Thoracic aorta (tissue), 2 donors: ENCODE measurements at places on chromosomes 5 and 9. TPM values are rescaled to one million over a fixed set of nuclear protein-coding genes. Genes with fewer than 3 reads are reported as not detected.

GRCh38 chr5:179332741-179333290, 12.4 kb downstream of the ADAMTS2 start:
- H3K4me3 ChIP-seq, result no peak overlapping the region
- no peaks in the 10 kb centered on the region for H3K27me3 ChIP-seq
- H3K4me1 ChIP-seq, result no peaks in the 10 kb centered on the region
- H3K27ac ChIP-seq, result no peak overlapping the region
- no peaks in the 10 kb centered on the region for H3K36me3 ChIP-seq

- no peak overlapping the region for H3K27ac ChIP-seq
- H3K36me3 ChIP-seq, result no peaks in the 10 kb centered on the region
- peaks cover 10% of the 10 kb centered on the region for H3K4me1 ChIP-seq
- H3K27me3 ChIP-seq, result no peaks in the 10 kb centered on the region
These were observed 3.1 kb upstream of the HOMER1 start for GRCh38 chr5:79516986-79517385.

Gene PIP5KL1
- 8.8 TPM for total RNA-seq

Gene ISL1
- total RNA-seq, result not detected

Gene PPP6C
- total RNA-seq, result 34.9 TPM
